LHCN-M2 (cell line): ENCODE measurements at places on chromosomes 5 and 9. TPM values are rescaled to one million over a fixed set of nuclear protein-coding genes. Genes with fewer than 3 reads are reported as not detected.

MYMK gene
- total RNA-seq, result 0.63 TPM in 1 of 2 replicates, not detected in the other

ROPN1L gene
- total RNA-seq, result 1.1 and 1.3 TPM in 2 replicates

UNC5A gene
- total RNA-seq, result 0.06 and 0.26 TPM in 2 replicates

SLC25A2 gene
- total RNA-seq, result 0.17 TPM in 1 of 2 replicates, not detected in the other

LCN1 gene
- total RNA-seq, result not detected in 2 replicates

NLN gene
- total RNA-seq, result 40.7 and 47.1 TPM in 2 replicates

IRF1 gene
- 17.8 and 20.3 TPM in 2 replicates for total RNA-seq

SLC6A7 gene
- not detected in 2 replicates for total RNA-seq

PCDHB8 gene
- total RNA-seq, result 9.6 and 12.3 TPM in 2 replicates

BARX1 gene
- not detected in 2 replicates for total RNA-seq

TMEM252 gene
- total RNA-seq, result not detected in 2 replicates

NR6A1 gene
- 1.1 and 1.3 TPM in 2 replicates for total RNA-seq

OTULINL gene
- 0.34 and 0.58 TPM in 2 replicates for total RNA-seq

ALDH7A1 gene
- total RNA-seq, result 29.2 and 36.3 TPM in 2 replicates

MYOT gene
- 0.46 TPM in 1 of 2 replicates, not detected in the other for total RNA-seq

CTNNAL1 gene
- 72.3 and 72.8 TPM in 2 replicates for total RNA-seq

NDUFA8 gene
- 40.8 and 47.9 TPM in 2 replicates for total RNA-seq

SOHLH1 gene
- not detected in 2 replicates for total RNA-seq
